Fibroblast of skin of back (primary cell): ENCODE measurements at places on chromosomes 2 and 18.

- no peak for DNase-seq
Observed at GRCh38 chr2:233807215-233807865, 29.2 kb downstream of the MROH2A start.

DNA sequence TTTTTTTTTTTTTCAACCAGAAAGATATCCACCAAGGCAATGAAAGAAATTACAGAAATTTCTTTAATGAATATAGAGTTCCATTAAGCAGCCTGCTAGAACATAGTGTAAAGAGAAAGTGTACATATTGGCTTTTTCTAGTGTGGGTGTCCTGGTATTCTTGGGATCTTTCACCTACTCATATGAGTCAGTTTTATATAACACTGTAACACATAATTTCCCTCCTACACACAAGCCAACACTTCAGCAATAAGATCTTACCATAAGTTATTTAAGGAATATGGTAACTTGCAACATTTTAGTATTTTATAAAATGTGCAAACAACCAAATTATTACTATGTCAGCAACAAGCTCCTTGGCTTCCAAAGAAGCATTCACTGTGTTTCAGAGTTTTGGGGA lies 59.9 kb downstream of the ZRANB3 start:
- DNase-seq, result no peak

- DNase-seq, result peak; percentile 12
Observed at GRCh38 chr2:227460833-227461232, 11.1 kb upstream of the AGFG1 start.

DNA sequence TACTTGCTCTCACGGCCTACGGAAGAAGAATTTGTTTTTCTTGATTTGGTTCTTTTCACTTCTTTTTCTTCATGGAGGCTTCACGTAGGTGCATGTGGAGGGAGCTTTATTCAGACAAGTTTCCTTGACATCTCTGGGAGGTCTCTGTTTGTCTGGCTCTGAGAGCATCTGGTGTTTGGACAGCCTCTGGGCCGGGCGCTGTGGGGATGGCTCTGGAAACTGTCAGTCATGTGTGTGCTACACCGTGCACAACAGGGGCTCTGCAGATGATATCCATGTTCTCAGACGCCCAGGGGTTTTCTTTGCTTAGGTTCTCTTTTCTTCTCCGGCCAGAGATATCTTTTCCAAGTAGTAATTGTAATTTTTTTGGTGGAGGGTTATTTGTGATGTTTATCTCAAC lies 130.7 kb downstream of the SH3RF3 start:
- no peak for DNase-seq

GRCh38 chr2:66541646-66542045 lies 106.7 kb downstream of the MEIS1 start:
- DNase-seq, result no peak

DNA sequence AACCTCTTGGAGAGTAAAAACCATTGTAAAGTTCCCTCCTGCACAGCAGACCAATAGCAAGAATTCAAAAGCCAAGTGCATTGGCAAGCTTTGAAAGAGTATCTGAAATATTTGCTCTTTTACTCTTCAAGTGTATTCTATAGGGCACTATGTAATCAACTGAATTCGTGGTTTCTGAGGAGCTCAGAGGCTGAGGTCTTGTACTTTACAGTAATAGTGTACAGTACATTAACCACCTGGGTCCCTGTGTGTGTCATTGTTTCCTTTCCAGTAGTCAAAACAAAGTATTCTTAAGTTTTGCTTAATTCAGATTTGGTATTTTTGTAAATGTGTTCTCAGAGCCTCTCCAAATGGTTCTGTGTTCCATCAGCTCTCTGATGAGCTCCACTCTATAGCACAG lies 769.7 kb downstream of the LRRTM4 start:
- DNase-seq, result no peak

DNA sequence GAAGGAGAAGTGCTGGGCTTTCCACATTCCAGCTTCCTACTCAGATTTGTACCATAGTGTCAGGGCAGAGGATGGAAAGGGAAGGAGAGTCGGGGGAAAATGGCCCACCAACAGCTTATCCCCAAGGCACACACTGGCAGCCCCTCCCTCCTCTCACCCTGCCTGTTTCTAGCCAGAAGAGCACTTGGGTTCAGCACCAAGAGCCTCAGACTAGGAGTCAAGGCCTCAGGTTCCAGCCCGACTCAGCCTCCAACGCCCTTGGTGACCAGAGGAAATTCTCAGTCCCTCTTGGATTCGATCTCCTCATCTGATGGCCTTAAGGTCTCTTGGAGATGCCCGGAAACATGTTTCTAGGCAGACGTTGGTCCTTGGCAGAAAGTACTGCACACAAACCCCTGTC lies 53.9 kb downstream of the TNS1 start:
- DNase-seq, result no peak

- DNase-seq, result no peak
Observed at GRCh38 chr18:38616306-38616705, 1050.7 kb upstream of the CELF4 start.

DNA sequence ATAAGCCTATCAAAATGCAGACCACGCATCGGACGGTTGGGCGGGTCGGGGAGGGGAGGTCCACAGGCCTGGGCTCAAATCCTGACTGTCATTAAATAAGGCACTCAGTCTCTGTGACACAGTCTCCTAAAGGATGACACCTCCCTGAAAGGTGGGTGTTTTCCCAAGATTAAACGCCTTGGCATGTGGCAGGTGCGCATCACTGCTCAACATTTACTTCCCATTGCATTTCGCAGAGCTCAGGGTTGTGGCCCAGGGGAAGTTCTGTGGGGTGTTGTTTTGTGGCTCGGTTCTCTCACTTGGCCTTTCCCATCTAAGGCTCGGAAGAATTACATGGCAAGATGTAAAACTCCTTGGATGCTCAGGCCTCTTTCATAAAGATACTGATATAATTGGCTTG lies 107.4 kb downstream of the NCK2 start:
- DNase-seq, result no peak

- no peak for DNase-seq
Observed at GRCh38 chr2:27263287-27264252, 723 bp upstream of the SLC30A3 start.

- no peak for DNase-seq
Observed at GRCh38 chr2:171227066-171227782, 66.5 kb upstream of the TLK1 start.

DNA sequence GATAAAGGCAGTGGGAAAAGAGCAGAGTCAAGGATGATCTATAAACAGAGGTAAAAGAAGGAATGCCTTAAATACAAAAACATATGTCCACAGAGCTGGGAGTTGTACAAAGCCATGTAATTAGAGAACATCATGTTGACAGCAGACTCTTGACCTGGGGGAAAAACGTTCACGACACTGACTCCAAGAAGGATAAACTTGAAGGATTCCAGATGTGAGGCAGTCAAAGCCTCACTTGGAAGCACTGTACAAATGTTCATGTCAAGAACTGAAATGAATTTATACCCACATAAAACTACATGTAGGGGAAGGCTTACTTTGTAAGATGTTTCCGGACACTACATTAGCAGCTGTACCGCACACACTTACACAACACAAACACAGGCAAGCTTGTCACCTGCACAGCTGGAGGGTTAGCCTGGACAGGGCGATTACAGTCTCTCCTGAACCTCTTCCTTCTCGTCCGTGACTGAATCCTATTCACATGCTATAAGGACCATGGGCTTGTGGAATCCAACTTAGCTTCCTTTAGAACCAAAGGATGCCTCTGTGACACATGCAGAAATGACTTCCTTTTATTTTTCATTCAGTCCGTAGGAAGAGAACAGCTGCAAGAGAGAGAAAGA lies 88.6 kb downstream of the SH3YL1 start:
- DNase-seq, result no peak

DNA sequence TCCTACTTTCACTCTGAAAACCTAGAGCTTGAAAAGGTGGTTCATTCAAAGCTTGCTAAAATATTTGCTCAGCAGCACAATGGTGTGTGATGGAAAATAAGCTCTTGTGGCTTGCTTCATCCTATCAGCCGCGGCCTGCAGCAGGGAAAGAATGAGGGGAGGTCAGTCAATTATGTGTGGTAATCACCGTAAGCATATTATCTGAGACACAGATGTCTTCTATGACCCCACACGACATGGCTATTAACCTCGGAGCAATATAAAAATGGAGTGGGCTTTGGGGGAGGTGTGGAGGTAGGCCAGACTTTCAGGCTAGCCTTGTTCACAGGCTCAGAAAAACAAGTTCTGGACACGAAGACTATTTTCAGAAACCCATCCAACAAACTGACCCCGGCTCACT lies 98.4 kb upstream of the SIX3 start:
- DNase-seq, result no peak

GRCh38 chr2:226839951-226840350 lies 4.1 kb downstream of the RHBDD1 start:
- DNase-seq, result no peak

- no peak for DNase-seq
Observed at GRCh38 chr18:60059216-60059615, 159.4 kb downstream of the PMAIP1 start.

GRCh38 chr2:207071820-207072219 lies 93.9 kb downstream of the KLF7 start:
- DNase-seq, result no peak

GRCh38 chr2:119025762-119026351 lies 83.9 kb downstream of the MARCO start:
- DNase-seq, result no peak

DNA sequence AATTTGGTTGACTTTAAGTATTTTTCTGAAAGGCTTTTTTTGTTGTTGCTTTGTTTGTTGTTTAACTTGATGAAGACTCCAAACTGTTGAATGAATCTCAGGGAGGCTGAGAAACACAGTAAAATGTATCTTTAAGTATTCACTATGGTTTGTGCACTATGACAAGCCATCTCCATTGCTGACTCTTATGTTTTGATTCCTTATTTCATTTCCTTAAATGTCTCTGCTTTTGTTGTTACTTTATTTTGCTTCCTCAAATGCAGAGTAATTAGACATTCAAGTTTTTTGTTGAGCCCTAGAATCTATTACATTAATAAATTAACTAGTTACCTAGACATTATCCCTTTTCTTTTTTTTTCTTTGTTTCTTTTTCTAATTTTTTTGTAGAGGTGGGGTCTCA lies 46.3 kb upstream of the SLC39A10 start:
- no peak for DNase-seq

- peak; percentile 52 for DNase-seq
Observed at GRCh38 chr2:121634354-121635307, 14.6 kb downstream of the CLASP1 start.

DNA sequence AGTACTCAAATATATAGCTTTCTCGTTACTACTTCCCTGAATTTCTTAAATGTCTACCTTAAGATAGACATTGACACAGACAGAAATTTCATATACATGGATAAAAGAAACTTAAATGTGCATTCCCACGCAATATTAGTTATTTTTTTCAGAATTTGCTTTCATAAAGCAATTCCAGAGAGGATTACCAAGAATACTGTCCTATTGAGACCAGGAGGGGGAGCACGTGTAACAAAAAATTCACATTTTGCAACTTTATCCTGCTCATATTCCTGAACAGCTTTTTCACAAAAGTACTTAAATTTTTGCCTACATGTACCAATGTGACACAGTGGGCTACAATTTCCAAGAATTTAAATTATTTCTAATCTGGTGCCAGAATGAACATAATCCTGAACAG lies 30.7 kb upstream of the ERCC3 start:
- DNase-seq, result peak; percentile 57

GRCh38 chr2:143946436-143947391 lies 573.2 kb downstream of the ZEB2 start:
- DNase-seq, result peak; percentile 84

DNA sequence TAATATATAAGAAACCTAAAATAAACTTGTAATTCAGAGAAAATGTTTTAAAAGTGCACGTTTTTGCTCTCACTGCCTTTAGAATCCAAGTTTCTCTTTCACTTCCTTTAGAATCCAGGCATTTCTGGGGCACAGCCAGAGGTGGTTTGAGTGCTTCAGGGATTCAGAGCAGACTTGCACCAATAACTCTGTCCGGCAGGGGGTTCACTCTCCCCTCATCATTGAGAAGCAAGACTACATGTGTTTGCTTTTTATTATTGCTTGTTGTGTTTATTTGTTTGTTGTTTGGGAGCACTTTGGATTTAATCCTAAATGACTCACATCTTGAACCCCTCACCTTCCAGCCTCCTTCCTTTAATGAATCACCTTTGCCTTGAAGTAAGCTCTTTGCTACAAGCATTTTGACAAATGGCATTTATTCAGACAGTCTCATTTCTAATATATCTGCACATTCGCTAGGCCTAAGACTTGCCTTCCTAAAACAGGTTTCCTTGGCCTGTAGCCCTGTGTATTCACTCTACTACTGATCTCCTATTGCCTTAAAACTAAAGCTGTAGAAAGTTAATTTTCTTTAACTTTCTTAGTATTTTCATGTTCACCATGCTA lies 233.5 kb upstream of the ATP5MC3 start:
- DNase-seq, result peak; percentile 58

DNA sequence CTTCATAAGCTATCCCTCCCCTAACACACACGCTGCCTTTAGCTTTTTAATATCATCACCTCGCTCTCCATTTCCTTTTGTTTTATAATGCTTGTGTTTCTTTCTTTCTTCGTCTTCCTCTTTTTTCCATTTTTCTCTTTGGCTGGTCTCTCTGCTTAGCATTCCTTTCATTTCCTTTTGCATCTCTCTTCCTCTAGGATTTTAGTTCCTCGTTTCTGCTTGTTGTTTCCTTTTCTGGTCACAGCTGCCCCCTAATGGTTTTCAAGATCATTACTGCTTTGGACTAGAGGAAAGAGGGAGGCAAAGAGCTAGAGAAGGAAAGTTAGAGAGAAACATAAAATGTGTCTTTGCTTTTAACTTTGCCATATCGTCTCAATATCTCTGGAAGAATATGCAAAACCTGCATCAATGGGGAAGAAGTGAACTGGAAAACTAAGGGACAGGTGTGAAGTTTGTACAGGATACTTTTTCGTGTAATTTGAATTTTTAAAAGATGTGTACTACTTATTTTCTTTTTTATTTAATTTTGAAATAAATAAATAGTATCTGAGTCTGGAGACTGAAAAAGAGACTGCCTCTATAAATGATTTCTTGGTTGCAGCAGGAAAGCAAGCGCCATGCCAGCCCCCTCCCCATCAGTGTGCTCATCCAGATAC lies 6.3 kb upstream of the NRP2 start:
- peak; percentile 80 for DNase-seq

DNA sequence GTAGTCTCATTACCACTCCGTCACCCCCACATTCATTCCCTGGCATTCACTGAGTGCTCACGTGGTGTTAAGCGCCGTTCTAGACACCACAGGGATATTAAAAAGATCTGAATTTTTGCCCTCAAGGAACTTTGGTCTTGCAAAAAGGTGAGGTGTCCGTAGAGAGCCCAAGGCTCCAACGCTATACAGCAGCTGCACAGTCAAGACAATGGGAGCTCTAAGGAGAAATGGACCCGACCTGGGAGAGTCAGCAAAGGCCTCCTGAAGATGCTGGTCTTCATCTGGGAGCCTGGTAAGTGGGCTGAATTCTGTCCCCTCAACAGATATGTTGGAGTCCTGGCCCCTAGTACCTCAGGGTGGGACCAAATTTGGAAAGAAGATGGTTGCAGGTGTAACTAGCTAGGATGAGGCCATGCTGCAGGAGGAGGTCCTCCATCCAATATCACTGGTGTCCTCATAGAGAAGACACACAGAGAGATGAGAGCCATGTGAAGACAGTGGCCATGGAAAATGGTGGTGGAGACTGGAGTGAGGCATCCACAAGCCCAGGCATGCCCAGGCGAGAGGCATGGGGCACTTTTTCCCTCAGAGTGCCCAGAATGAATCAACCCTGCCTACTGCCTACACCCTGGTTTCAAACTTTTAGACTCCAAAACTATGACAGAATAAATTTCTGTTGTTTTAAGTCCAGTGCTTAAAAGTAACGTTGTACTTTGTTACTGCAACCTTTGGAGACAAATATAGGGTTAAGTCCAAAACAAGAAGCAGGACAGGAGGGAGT lies 247.3 kb downstream of the TTC32 start:
- no peak for DNase-seq

GRCh38 chr2:6657136-6657535 lies 208.6 kb downstream of the CMPK2 start:
- DNase-seq, result peak; percentile 12
